NCI-H1092 treated with DMSO at 0.1 percent for 48 hours (cell line): ENCODE measurements at places on chromosomes 11 and 22.

- DNase-seq = peak; percentile 45
Measured at GRCh38 chr11:115298300-115299012, 205.8 kb downstream of the CADM1 start.

DNA sequence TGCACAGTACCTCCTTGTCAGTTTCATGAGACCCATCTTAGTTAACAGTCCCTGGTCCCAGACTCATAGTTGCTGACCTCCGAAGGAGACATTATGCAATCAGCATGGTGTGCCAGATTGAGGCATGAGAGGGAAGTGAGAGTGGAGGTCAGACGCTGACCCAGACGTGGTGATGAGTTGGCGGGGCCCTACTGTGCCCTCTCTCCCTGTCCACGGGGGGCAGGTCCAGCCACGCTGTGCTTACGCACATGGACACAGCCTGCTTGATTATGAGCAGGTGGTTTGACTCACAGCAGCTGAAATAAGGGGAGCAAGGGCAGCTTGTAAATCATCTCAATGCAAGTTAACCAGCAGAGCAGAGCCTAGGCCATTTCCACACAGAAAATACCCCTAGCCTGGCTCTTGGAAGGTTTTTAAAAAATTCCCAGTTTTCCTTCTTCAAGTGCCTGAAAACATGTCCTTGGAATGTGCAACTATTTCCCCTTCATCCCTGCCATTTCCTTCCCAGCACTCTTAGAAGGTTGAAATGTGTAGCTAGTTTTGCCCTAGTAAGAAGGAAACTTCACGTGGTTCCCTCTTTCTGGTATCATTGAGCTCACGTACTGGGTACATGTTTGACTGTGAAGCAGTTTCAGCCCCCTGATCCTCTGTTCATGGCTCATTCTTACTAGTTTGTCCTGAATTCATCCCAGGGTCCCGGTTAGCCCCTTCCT is 122.6 kb upstream of the SORL1-AS1 start:
- DNase-seq = no peak

DNA sequence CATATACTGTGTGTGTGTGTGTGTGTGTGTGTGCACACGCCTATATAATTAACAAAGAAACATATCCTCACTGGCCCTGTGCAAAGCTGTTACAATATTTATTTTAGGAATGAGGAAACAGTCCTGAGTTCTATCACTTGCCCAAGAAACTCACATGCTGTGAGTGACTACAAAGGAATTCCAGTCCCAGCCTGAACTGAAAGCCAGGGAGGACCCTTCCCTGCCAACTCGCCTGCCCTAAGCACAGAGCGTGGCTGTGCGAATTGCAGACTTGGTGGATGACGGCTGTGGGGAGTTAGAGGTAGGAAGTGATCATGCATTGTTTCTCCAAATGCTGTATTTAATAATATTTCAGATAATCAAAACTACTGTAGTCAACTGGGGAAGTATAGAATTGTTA is 26.4 kb upstream of the CD5 start:
- DNase-seq = no peak

DNA sequence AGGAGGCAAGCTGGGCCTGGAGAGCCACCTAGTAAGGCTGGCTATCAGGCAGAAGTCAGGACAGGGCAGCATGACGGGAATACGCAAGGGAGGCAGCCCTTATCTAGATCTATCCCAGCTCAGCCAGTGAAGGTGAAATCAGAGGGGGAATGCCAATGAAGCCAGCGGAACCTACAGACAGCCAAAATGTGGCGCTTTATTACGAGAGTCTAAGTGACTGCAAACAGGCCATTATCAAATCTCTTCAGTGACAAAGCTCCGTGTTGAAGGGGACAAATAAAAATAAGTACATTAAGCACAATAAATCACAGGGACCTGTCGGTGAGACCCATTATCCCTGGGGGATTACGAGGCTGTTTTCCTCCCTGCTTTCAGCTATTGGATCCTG is 22.8 kb downstream of the LARGE1 start:
- DNase-seq = peak; percentile 34

DNA sequence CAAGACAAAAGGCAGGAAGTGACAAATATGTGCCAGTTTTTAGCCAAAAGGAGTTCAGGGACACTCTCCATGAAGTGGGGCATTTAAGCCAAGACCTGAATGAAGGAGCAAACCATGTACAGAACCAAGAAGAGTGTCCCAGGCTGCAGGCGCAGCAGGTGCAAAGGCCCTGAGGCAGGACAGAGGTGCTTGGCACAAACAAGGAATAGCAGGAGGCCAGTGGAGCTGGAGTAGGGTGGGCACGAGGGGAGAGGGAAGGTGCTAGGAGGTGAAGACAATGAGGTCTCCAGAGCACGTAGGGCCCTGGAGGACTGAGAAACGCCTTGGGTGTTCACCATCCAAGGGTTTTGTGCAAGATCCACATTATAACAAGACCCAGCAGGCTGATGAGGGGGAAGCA is 474.1 kb downstream of the MN1 start:
- DNase-seq = no peak
